ENCODE measurements at places on chromosomes 11 and 22. TPM values are rescaled to one million over a fixed set of nuclear protein-coding genes. Genes with fewer than 3 reads are reported as not detected.

The TSSK2 gene
- not detected for total RNA-seq

DNA sequence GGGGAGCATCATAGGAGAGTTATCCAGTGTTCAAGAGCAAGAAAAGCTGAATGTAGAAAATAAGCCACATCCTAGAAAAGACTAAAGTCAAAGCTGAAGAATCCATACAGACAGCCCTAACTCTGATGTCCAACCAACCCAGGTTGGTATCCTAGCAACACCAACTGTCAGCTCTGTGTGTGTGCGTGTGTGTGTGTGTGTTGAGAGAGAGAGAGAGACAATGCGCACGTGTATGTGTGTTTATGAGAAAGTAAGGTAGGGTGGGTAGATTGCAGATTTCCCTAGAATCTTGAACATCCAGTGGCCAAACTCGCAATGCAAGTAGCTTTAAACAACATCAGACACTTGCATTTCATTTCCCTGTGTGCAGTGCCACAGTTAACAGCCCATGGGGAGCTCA is 274.9 kb downstream of the FAM181B start:
- DNase-seq, result no peak

- no peak for DNase-seq
Observed at GRCh38 chr22:43269646-43270045, 73.5 kb downstream of the SCUBE1 start.

The SHANK3 gene
- total RNA-seq, result 2.1 TPM

DNA sequence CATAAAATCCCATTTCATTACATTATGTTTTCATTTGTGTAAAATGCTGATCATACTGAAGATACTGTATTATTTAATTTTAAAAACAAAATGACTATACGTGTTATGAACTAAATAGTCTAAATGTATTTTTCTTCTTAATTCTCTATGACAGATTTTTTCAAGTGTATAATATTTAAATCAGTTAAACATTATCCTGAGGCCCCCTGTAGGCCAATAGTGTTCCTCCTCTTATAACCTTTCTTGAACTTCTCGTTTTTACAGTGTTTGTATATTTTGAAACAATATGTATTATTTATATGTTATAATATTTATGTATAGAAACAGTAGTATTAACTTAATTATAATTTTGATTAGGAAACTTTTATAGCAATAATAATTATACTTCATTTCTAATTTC is 151.1 kb upstream of the CHORDC1 start:
- DNase-seq, result peak; percentile 8

DNA sequence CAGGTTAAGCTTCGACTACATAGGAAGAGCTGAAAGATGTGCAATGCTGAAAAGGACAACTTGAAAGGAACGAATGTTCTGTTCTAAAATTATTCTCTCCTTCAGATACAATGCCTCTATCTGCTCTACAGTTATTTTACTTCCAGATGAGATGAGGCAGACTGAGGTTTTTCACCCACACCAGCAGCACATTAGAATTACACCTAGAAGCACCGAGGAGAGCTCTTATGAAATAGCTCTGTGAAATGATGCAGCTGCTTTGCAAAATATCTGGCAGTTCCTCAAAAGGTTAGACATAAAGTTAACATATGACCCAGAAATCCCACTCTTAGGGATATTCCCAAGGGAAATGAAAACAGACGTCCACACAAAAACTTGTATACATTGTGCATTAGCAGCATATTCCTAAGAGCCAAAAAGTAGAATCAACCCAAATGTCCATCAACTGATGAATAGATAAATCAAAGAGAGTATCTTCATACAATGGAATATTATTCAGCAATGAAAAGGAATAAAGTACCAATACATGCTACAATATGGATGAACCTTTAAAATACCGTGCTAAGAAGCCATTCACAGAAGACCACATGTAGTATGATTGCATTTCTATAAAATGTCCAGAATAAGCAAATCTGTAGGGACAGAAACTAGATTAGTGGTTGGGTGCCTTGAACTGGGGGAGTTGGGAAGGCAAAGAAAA is 34.5 kb downstream of the WT1 start:
- no peak for DNase-seq

- no peak for DNase-seq
Observed at GRCh38 chr11:12354750-12355545, 22.4 kb upstream of the PARVA start.

The ATL3 gene
- total RNA-seq, result 44.0 TPM

- DNase-seq, result no peak
Observed at GRCh38 chr11:130740819-130741218, 175.5 kb downstream of the SNX19 start.

DNA sequence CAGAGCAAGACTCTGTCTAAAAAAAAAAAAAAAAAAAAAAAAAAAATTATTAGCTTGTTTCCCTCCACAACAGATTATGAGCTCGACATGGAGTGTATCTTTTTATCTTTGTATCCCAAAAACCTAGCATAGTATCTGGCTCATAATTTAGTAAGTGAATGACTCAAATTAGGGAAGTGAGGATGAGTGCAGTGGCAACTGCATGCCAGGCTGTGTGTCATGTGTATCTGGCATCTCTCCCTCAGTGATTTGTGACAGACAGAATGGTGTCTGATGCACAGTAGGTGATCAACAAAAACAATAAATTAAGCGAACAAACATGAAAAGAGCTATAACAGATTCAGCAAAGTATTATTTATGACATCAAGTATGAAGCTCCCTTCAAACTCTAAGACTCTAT is 7.2 kb downstream of the STK33 start:
- no peak for DNase-seq

- DNase-seq, result no peak
Observed at GRCh38 chr11:17463546-17464174, 13.0 kb downstream of the ABCC8 start.

GRCh38 chr22:40955571-40955970 is 4.4 kb downstream of the RBX1 start:
- no peak for DNase-seq

GRCh38 chr11:3218483-3219280 is at the start of gene MRGPRG:
Gene MRGPRG, minus strand, starts transcription at chr11:3218813. Its CDS starts 0 bp downstream, at chr11:3218813.
- no peak for DNase-seq

DNA sequence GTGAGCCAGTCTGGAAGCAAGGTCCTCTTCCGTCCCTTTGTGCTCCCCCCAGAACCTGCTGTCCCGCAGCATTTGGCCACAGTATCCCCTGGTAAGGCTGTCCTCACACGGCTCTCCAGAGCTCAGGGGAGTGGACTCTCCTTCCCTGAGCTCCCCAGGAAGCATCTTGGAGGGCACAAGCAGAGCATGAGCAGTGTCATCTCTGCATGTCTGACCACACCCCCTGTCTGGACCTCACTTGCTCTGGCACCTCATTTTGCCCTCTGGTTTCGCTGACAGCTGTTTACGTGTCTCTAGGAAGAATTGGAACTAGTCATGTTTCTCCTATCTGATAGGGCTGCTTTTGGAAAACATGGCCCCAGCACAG is 15.5 kb downstream of the DCPS start:
- DNase-seq, result no peak

- no peak for DNase-seq
Observed at GRCh38 chr22:17140826-17141766, 18.0 kb downstream of the HDHD5 start.

GRCh38 chr11:95556342-95557163 is 233.0 kb downstream of the FAM76B start:
- DNase-seq, result peak; percentile 54

GRCh38 chr22:35656284-35656752 is 8.1 kb downstream of the APOL6 start:
- no peak for DNase-seq

The CCDC87 gene
- 0.08 TPM for total RNA-seq

The LMO2 gene
- total RNA-seq, result not detected

DNA sequence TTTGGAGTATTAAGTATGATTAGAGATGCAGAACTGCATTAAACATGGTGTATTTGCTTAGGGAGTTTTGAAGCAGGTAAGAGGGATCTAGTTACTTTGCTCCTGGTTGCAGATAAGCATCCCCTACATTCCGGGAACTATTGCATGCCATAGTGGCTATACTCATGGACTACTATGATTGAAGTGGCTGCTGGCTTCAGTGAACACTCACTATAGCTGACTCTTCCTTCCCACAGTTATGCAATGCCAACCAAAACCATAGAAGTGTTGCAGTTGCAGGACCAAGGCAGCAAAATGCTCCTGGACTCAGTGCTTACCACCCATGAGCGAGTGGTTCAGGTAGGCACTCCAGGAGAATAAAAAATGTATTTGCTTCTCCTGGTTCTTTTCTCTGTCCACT is 17.0 kb downstream of the COA4 start:
- no peak for DNase-seq

The P4HA3 gene
- 2.2 TPM for total RNA-seq

DNA sequence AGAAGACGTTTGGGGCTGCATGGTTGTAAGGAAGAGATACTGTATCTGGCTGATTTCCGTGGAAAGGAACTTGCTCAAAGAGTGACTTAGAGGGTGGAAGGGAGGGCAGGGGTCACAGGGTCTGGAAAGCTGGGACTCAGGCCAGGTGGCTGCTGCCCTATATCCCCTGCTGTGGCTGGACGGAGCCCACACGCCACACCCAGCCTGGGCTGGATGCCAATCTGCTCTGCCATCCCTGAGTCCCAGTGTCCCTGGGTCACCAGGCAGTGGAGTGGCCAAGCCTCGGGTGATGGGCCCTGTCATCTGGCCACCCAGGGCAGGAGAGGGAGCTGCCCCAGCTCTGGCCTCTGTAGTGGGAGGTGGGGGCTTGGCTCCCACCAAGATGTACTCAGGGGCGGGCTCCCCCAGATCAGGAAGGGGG is 26.5 kb upstream of the KRTAP5-7 start:
- no peak for DNase-seq

The TRIOBP gene
- total RNA-seq, result 22.4 TPM

GRCh38 chr22:29122041-29122440 is 49.2 kb downstream of the KREMEN1 start:
- DNase-seq, result peak; percentile 38

- no peak for DNase-seq
Observed at GRCh38 chr22:45067731-45068130, 57.9 kb upstream of the PHF21B start.

GRCh38 chr22:46929710-46930204 is 167.3 kb downstream of the TBC1D22A start:
- no peak for DNase-seq

DNA sequence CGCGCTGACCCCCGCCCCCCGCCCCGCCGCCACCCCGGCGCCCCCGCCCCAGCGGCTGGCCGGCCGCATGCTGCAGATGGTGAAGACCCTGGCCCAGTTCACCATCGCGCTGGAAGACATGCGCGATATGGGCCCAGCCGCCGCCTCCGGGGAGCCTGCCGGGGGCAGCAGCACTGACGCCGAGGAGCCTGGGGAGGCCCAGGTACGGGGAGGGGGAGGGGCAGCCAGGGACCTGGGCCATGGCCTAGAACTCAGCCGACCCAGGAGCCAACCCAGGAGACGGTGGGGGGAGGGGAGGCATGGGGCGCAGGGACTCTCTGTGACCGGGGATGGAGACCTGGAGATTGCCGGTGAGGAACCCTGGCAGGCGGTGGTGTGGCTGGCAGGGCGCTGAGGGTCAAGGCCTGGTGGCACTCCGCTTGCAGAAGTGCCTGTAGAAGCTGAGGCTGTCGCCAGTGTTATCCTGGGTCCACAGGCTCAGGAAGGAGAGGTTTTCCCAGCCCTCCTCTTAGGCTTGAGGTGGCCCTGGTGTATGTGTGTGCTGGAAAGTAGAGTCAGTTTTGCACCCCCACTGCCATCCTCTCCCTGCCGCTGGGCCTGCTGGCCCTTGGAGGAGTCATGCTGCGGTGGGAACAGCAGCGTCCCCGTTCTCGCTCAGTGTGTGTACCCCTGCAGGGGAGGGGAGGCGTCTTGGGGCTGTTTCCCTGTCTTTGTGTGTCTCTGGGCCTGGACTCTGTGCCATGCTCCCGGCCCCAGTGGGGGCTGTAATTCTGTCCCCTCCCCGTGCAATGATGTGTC is 32.9 kb upstream of the RELT start:
- DNase-seq, result no peak

GRCh38 chr11:56706486-56706885 is 7.6 kb downstream of the OR9G1 start:
- DNase-seq, result peak; percentile 4

DNA sequence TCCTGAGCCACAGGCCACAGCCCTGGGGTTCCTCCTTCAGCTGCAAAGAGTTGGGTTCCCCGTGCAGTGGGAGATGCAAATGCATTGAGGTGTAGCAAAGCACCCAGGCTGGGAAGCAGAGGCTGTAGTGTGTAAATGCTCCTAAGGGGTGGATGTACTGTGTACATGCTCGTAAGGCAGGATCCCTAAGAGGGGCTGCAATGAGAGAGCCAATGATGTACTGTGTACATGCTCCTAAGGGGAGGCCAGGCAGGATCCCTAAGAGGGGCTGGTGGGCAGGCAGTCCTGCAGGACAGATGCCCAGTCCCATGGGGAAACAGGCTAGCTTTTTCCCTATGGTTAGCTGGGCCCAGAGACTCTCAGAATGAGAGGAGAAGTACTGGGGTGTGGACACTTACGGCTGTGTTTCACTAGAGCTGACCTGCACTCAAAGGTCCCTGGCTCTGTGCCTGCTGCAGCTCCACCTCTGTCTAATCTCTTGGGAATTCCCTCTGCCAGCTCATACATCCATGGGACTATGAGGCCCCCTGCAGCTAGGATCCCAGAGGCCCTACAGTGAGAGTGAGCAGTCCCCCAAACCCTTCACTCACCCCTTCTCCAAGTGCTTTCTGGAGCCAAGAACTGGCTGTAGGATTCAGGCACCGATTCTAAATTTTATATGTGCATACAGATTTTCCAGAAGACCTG is 261.9 kb upstream of the LUZP2 start:
- no peak for DNase-seq

- no peak for DNase-seq
Observed at GRCh38 chr11:117913736-117914397, 15.3 kb downstream of the TMPRSS13 start.

The RAB38 gene
- 376 TPM for total RNA-seq

GRCh38 chr11:122681070-122681469 is 25.5 kb downstream of the UBASH3B start:
- no peak for DNase-seq

The KDM2A gene
- total RNA-seq, result 12.6 TPM

DNA sequence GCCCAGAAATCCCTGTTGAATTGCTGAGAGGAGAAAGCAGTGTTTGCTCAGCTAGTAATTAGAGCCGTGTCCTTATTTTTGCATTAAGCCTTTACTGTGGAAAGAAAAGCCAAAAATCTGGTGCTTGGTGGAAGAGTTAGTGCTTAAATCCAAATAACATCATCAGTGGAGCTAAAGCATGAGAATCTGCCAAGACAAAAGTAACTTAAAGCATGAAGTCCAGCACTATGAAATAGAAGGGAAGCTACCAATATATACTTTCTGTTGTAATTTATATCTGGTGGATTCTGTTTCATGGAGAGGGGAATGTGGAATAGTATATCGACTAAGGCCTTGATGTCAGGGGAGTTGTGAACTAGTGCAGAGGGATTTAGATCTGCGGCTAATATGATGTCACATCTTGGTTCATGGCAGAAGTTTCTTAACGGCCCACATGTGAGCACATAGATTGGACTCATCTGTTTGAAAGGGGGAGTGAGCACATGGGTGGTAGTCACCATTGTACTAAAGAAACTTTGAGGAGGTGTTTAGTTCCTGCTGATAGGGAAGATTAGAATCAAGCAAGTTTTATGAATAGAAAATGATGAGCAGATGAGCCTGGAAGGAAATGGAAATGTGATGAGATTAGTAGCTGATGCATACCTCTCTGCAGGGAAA is 224.4 kb upstream of the MTNR1B start:
- no peak for DNase-seq

The KRTAP5-1 gene
- not detected for total RNA-seq
